ENCODE measurements at places on chromosomes 5 and 9.

- no peak for DNase-seq
Measured at GRCh38 chr5:108255468-108255867, 126.4 kb downstream of the FBXL17 start.

DNA sequence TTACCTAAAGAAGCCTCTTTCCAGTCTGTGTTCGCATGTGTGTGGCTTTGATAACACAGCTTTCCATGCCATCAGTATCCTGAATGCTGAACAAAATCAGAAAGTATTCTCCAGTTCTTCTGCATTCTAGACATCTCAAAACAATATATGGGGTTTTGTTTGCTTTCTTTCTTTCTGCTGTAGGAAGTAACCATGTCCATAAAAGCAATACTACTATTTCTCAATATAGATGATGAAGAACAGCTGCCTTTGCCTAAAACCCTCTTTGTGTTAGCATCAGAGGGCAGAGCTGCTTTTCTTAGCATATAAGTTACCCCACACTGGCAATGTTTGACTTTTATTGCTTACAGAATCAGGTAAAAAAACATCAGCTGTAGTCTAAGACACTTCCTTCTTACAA is 963.6 kb downstream of the CDH12 start:
- no peak for DNase-seq

DNA sequence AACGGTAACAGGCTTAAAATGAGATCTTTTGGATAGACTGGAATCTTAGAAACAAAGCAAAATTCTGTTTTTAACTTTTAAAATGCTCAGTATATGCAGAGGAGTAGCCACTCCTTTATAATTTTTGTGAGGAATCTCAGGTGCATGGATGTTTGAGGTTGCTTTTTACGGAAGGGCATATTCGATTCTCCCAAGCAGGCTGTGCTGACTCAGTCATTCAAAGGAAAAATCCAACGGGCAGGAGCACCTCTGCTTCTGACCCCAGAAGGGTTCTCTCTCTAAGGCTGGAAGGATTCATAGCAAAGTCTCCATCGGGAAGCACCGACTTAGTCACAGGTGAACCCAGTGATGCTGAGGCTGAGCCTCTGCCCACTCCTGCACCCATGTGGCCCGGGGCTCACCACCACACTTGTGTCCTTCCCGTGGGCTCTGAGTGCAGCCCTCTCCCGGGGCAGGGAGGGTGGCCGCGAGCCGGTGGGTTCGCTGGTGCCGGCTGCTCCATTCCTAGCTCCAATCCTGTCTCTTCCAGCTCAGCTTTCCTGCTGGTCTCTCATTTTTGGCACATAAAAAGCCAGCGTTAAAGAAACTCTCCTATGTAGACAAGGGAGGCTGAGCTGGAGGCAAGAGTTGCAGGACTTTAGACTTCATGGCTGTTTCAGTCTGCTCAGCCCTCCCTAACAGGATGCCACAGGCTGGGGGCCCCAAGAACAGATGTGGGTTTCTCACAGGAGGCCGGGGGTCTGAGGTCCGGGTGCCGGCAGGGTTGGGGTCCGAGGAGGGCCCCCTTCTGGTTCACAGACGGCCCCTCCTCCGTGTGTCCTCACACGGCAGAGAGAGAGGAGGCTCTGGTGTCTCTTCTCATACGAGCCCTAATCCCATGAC is 135.6 kb upstream of the LPCAT1 start:
- DNase-seq = no peak

- DNase-seq = no peak
Measured at GRCh38 chr5:145801195-145801594, 33.9 kb downstream of the PRELID2 start.

DNA sequence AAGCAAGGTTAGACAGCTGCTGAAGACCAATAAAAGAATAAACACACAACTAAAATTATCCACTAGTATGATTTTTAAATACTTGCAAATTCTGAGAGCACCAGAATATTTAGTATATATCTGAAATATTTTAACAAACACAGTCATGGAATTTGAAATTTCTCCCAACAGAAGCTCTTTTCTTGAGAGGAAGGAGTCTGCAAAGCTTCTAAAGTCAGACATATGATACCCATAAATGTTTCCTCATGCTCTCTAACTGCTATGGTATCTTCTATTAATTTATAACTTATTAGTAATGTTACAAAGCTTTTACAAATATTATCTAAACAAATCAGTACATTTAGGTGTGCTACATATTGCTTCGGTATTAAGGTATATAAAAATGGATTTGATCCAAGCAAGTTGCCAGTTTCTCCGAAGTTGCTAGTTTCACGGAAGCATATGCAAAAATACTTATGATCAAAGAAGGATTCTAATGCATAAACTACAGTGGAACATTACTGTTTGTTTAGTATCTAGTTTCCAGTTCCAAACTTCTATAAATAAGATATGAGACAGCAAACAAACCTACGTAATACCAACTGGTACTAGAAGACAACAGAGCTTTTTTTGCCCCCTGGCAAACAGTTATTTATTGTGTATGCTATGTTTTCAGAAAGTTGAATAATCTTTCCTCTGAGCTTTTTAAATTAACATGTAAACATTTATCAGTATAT is 22.0 kb downstream of the FNIP1 start:
- DNase-seq = peak; percentile 59

DNA sequence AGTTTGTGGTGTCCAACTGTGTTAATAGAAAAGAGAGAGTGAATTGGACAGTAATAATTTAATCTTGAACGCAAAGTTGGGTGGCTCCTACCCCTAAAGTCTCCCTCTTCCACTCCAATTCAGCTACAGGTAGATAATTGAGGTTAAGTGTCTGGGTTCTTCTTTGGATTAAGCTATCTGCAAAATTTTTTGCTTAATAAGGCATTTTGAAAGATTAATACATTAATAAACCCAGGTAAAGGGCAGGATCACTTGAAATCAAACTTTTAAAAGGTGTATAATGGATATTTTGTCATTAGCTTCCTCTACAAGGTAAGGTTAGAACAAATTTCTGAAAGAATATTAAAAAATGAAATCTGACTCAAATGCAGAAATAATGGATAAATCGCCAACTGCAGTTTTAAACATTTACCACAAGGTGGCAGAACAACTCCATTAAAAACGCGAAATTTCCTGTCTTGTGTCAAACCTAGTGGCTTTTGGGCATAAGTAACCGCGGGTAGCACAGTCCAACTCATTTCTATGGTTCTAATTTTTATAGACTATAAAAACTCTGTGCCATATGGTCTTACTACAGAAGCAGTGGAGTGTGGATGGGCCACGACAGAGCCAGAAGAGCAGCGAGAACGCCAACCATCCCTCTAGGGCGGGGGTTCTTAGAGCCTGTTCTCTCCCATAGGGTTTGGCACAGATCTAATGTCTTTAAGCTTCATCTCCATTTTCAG is 276.5 kb downstream of the ARHGEF28 start:
- DNase-seq = peak; percentile 47

DNA sequence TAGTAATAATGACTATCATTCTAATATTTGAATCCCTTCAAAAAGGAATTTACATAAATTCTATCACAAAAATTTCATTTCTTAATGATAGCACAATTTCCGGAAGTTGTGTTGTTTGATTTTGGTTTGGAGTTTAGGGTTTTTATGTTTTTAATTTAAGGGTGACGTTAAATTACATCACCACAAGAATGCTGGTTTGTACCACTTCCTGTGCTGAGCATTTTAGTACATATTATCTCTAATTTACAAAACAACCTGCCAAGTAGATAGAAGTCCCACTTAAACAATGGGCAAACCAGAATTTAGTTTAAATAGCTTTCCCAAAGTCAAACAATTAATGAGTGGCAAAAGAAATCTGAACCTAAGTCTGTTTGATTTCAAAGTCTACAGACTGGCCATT is 63.4 kb downstream of the DENND1A start:
- DNase-seq = no peak

DNA sequence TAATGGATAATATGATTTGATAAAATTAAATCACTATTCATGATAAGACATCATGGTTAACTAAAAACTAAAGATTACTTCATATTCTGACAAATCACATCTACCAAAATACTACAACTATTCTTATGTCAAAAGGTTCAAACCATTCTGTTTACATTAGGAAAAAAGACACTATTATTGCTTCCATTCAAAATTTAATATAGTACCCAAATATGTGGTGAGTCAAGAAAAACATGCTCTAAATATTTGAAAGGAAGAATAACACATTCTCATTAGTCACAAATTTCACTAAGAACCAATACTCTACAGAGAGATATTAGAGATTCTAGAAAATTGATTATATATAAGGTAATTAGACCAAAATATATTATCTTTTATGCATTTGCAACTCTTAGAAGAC is 234.0 kb downstream of the TMEM232 start:
- DNase-seq = no peak

- no peak for DNase-seq
Measured at GRCh38 chr9:18405240-18405639, 68.7 kb upstream of the ADAMTSL1 start.

GRCh38 chr9:138007918-138008841 is 130.6 kb downstream of the CACNA1B start:
- no peak for DNase-seq

- no peak for DNase-seq
Measured at GRCh38 chr5:68229416-68229815, 13.9 kb downstream of the PIK3R1 start.

DNA sequence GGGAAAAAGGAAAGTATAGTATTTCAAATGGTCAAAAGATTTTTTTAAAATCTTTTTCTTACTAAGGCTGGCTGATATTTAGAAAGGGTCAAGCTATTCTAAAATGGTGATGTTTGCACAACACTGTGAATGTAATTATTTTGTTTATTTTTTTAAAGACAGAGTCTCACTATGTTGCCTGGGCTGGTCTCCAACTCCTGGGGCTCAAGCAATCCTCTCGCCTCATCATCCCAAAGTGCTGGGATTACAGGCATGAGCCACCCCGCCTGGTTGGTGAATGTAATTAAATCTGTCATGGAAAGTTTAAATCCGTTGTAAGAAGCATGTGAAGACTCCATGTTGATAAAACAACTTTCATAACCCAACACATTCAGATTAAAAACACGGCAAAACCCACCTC is 2.6 kb downstream of the UBTD2 start:
- DNase-seq = no peak

DNA sequence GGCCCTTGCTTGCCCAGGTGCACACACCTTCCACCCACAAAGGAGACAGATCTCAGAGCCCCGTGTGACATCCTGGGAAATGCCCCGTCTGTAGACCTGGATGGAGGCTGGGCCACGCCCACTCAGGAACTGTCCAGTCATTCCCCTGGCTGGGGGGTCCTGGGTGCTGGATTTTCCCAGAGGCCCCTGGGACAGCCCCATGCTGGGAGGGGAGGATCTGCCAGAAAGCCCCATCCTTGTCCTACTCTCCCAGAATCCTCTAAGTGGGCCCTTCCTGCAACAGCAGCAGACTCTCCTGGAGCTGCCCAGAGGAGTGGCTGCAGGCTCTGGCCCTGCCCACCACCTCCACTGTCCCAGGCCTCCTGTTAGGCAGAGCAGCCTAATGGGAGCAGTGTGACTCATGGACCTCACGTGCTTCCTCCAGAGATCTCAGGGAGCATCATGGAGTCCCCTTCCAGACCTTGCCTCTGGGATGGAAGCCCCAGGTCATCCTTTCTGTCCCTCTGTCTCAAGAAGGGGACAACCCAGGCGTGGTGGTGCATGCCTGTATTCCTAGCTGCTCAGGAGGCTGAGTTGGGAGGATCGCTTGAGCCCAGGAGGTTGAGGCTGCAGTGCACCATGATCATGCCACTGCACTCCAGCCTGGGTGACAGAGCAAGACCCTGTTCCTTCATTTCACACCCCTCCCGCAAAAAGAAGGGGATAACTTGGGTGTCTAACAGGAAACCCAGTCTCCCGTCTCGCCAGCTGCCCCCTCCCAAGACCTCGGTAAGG is 51.7 kb downstream of the JADE2 start:
- no peak for DNase-seq

- peak; percentile 46 for DNase-seq
Measured at GRCh38 chr9:119273984-119274665, 95.1 kb downstream of the BRINP1 start.

DNA sequence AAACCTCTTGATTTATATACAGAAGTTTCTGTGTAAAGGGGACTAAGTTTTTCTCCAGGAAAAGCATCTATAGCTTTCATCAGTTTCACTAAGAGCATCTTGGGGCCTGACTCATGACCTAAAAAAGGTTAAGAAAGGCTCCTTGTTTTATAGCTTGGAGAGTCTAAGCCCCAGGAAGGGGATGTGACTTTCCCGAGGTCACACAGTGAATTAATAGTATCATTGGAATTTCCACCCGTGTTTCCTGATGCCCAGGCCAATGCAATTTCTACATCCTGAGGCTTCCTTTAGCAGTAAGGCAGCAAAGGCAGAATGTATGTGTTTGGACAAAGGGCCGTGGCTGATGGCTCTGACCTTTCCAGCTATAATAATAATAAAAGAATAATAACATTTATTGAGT is 8.6 kb downstream of the MORN5 start:
- no peak for DNase-seq

- no peak for DNase-seq
Measured at GRCh38 chr5:57470339-57470738, 12.3 kb downstream of the ACTBL2 start.

DNA sequence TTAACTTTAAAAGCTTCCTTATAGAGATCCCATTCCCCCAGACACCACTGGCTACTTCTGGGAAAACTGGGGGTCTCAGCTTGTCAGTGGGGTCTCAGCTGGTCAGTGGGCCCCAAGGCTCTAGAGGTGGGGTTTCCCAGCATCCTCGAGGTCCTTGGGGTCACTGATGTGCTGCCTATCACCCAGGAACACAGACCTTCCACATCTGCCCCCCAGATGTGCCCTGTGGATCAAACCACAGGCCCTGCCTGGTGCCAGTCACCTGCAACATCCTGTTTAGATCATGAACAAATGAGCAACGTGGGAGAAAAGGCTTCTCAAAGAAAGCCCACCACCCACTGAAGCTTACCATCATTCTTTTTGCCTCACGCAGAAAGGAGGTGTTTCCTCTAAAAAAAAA is 165.6 kb upstream of the FSTL4 start:
- no peak for DNase-seq

GRCh38 chr9:21903380-21903965 is 90.7 kb downstream of the CDKN2A start:
- no peak for DNase-seq

DNA sequence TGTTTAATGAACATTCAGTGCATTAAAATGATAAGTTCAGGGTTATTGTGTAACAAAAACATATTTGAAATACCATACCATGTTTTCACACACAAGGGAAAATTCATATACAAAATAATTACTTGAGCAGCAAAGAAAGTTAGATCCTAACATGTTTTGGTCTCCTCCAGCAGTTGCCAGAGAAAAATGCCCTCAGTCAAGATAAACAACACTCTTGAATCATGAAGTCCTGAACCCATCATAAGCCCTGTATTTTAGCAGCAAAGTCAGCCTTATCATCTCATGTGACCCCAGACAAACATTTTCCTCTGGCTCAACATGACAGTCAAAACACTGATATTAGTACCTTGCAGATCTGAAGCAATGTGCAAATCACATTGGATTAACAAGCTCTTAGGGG is 1541.1 kb upstream of the WWC1 start:
- no peak for DNase-seq
